ENCODE measurements at places on chromosomes 3 and 15. TPM values are rescaled to one million over a fixed set of nuclear protein-coding genes. Genes with fewer than 3 reads are reported as not detected.
A peak's percentile ranks its signal among the peaks of the same experiment; 100 is the strongest.

DNA sequence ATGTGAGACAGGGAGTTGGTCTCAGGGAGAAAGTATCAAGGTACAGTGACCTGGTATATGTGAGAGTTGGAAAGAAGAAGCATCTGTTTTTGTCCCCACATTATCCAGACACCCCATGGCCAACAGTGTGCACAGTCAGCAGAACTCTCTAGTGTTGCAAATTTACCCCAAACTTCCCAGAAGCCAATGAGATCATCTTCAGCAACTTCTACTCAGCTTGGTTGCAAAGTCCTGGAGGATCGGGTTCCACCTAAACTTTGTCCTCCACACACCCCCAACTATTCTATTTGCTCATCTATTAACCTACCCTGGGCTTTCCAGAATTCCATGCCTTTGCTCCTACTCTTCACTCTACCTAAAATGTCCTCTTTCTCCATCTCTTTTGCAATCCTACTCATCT, 15.7 kb downstream of the RBSN start:
- no peak for DNase-seq

DNA sequence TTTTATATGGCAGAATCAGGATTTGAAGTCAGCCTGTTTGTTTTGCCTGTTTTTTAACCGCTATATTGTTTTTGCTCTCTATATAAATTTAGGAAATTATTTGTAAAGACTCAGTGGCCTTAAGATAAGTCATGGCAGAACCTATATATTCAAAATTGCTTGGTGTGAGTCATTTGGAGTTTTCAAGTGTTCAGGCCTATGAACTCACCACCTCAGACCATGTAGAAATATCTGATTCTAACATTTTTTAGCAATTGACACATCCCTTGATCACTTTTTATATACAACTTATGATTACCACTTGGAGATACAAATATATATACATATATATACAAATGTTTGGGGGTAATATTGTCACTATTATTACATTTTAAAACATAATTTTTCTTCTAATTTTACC, 95.7 kb downstream of the VGLL3 start:
- DNase-seq = no peak

- DNase-seq = no peak
Measured at GRCh38 chr3:179640469-179640868, 12.4 kb upstream of the USP13 start.

Gene SHF
- 34.6 TPM for total RNA-seq

DNA sequence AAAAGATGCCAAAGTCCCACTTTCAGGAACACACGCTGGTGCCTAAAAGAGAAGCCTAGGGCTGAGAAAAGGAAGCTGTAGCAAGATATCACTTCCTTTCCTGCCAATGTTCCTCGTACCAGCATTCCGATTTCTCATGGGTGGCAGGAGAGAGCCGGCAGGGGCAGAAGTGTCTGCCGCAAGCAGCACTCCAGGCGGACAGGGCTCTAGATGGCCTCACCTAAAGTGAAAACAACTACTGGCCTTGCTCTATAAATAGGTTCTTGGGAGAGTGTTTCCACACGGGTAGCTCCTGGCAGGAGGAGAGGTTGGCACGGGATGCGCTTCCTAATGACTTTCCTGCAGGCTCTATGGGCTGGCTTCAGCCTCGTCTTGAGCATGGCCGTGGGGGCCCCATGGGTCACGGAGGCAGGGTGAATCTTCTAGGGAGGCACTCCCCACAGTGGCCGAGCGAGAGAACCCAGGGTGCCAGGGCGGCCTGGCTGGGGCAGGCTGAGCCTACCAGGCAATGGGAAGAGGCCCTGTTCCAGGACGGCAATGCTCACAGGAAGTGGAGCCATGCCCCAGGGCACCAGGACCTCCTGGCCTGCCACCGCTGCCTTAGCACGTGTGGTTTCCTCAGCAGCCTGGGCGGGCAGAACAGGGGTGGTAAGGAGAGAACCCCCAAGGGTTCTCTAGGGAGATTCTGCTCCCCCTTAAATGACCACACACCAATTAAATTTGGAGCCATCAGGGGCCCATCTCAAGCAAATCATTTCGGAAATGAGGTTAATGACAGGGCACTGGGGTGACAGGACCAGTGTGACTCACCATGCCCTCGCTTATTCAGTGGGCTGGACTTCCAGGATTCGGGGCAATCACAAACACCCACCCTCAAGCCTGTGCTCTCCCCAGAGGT, 14.6 kb upstream of the DUSP7 start:
- DNase-seq = no peak

Gene SMAD6
- total RNA-seq = 176 TPM

GRCh38 chr3:6679510-6679909, 181.4 kb upstream of the GRM7 start:
- no peak for DNase-seq

DNA sequence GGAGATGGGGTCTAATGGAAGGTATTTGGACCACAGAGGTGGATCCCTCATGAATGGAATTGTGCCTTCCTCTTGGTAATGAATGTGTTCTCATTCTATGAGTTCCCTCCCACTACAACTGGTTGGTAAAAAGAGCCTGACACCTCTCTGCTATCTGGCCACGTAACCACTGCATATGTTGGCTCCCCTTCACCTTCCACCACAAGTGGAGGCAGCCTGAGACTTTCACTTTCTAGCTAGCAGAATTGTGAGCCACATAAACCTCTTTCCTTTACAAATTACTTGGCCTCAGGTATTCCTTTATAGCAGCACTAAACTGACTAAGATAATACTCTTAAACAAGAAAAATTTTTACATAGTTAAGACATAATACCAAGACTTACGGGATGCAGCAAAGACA, 155.3 kb downstream of the NR1I2 start:
- DNase-seq = no peak

GRCh38 chr3:59380146-59380545, 330.3 kb upstream of the CFAP20DC start:
- DNase-seq = no peak

GRCh38 chr15:75153087-75153486, 48.6 kb upstream of the C15orf39 start:
- DNase-seq = no peak

Gene TUBGCP4
- 26.3 TPM for total RNA-seq

GRCh38 chr15:43143203-43143941, 10.0 kb downstream of the TMEM62 start:
- no peak for DNase-seq

DNA sequence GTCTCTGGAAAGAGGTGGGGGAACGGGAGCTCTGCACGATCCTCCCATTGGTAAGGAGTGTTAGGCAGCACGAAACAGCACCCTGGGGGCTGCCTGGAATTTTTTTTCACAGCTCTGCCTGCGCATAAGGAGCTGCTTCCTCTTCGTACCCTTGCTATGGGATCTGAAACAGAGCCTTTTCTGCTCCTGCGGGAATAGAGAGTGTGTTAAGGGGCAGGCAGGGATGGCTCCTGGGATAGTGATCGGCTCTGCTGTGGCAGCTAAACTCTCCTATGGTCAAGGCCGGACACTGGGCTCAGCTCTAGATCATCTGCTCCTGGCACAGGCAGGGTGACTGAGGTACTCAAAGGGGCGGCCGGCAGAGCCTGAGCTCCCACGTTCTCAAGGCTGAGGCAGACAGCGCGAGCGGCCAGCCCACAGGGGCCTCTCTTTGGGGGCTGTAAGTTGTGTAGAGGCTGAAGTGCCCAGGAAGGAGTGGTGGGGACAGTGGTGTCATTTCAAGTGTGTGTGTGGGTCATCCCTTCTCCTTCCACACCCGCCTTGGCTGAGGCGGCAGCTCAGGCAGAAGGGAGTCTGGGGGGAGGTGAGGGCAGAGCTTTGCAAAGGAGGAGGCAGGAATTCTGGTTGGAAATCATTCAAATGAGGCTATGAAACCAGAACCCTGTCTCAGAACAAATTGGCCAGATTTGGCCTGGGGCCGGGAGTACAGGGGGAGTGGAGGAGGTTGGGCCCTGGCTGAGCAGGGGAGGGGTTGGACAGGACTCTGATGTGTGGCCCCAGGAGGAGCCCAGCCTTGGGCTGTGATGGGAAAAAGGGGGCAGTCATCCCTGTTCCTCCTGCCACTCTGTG, 31.0 kb downstream of the EPHB3 start:
- DNase-seq = peak; percentile 63

DNA sequence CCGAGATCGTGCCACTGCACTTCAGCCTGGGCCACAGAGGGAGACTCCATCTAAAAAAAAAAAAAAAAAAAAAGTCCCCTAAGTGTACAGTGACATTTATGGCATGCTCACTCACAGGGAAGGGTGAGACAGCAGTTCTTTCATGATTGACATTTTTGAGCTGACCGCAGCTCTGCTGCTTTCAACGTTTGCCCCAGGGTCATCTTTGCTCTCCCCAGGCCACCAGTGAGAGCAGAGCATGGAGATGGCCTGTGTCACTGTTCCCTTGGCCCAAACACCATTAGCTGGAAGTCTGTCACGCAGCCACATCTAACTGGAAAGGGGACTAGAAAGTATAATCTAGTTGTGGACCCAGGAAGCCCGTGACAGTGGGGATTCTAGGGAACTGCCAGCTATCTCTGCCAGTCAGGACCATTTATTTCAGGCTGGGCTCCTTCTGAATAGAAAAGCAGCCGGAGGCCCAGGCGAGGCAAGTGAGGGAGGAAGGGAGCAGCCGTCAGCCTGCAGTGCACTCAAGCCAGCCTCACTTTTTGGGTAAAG, 193.4 kb upstream of the HES1 start:
- DNase-seq = no peak

- DNase-seq = no peak
Measured at GRCh38 chr3:126419886-126420786, 25.4 kb downstream of the CFAP100 start.

All from mesothelial cell of epicardium (in vitro differentiated cells).